ENCODE measurements at places on chromosomes 5 and 9. TPM values are rescaled to one million over a fixed set of nuclear protein-coding genes. Genes with fewer than 3 reads are reported as not detected.

The NUTM2F gene
- not detected for total RNA-seq

The IRX1 gene
- not detected for total RNA-seq

The RGMB gene
- 39.4 TPM for total RNA-seq

The TXNDC8 gene
- not detected for total RNA-seq

The ERAP2 gene
- 77.3 TPM for total RNA-seq
